OCI-M1 (cell line): ENCODE measurements at places on chromosomes 2 and 18.

DNA sequence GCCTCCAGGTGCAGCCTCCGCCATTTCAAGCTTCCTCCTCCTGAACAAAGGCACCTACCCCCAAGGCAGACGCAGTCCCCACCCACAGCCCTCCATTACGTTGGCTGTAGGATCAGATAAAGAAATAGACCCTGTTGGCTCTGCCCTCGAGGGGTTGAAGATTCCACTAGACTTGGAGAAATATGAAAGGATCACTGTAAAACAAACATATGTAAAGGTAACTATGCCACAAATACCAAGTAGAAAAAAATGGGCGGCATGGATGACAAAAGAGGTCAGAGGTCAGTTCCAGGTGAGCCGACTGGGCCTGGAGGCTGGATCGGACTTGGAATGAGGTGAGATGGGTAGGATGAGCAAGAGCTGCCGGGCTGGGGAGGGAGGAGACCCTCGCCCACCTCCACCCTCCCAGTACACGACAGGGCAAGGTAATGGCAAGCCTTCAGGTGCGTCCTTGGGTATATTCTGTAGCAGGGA is 84.8 kb upstream of the POMC start:
- DNase-seq = no peak

DNA sequence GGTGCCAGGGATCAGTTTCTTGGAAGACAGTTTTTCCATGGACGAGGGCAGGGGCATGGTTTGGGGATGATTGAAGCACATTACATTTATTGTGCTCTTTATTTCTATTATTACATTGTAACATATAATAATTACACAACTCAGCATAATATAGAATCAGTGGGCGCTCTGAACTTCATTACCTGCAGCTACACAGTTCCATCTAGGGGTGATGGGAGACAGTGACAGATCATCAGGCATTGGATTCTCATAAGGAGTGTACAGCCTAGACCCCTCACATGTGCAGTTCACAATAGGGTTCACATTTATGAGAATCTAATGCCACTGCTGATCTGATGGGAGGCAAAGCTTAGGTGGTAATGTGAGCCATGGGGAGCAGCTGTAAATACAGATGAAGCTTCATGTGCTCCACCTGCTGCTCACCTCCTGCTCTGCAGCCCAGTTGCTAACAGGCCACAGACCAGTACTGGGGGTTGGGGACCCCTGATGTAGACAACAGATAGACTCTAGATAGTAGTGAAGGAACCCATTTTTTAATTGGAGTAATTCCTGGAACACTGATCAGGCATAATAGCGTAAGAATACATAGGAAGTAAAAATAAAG is 41.5 kb upstream of the MC4R start:
- peak; percentile 43 for DNase-seq

DNA sequence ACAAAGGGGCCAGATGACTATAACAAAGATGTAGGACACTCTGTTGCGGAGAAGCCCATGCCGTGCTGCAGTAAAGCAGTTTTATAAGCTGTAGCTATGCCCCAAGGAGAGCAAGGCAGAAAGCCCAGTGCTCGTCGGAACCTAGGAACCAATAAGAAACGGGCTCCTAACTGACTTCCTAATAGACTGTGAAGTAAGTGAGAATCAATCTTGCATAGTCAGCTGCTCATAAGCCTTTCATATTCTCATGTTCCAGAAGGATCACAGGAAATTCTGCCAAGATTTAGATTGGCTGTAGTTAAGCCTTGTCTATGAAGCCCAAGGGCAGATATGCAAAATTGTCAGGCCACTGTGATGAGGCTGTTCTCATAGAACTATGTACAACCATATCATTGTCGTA is 98.4 kb downstream of the RTTN start:
- DNase-seq = no peak

DNA sequence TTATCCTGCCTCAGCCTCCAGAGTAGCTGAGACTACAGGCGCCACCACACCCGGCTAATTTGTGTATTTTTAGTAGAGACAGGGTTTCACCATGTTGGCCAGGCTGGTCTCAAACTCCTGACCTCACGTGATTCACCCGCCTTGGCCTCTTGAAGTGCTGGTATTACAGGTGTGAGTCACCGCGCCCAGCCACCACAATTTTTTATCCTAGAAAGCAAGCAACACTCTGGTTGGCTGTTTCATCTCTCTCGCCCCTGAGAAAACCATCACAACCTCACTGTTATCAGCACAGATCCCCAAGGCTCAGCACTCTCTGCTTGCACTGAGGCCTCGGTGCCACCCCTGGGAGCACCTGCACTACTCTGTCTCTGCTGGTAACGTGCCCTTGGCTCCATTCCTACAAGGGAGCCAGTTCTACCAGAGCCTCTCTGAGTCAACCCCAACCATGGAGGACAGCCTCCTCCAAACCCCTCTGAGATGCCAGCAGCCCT is 134.8 kb upstream of the AGAP1 start:
- DNase-seq = no peak
